Urothelium cell line (cell line): ENCODE measurements at places on chromosomes 4 and X.

GRCh38 chr4:150072906-150073714, 5.1 kb upstream of the DCLK2 start:
- DNase-seq: no peak

DNA sequence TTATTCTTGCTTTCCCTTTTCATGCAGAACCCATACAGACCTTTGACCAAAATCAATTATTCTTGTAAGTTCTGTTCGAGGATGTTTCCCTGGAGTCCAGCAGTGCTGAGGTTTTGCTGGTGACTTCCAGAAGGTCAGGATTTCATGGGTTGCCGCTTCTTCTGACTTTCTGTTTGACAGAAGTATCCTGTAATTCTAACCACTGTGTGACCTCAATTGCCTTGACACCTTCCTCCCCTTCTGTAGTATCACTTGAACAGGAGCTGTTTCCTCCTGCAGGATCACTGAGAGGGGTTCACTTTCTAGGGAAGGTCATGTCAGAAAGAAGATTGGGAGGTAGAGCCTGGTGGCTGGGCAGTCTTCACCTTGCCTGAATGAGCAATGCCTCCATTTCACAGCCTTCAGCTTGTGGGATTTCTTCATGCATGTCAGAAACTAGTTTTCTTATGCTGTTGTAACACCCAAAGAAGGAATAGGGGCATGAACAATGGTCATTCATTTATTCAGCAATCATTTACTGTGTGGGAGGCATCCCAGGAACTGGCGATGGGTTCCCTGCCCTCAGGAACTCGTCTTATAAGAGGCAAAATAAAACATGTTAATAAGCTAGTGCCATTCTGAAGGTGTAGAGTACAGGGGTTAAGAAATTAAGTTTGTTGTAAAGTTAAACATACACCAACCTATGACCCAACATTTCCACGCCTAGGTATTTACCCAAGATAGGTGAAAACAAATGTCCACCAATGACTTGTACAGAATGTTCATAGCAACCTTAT, 205.9 kb downstream of the SOWAHB start:
- no peak for DNase-seq

DNA sequence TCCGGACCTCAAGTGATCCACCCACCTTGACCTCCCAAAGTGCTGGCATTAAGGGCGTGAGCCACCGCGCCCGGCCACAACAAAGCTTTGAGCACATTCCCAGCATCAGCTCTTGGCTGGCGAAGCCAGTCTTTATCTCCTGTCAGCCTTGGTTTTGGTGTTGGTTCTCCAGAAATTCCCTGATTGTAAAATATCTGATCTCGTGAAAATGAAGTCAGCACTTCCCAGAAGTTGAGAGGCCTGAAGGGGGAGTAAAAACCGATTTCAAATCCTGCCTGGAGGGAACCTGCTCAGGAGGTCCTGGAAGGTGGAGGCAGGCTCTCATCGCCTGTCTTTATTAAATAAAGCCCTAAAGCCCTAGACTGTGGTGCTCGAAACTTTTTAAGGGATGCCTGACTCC, 33.6 kb downstream of the PTTG2 start:
- DNase-seq: no peak

- DNase-seq: no peak
Observed at GRCh38 chrX:133645977-133646718, 230.9 kb upstream of the GPC4 start.

GRCh38 chr4:109157696-109158095, 144.8 kb downstream of the COL25A1 start:
- DNase-seq: no peak

DNA sequence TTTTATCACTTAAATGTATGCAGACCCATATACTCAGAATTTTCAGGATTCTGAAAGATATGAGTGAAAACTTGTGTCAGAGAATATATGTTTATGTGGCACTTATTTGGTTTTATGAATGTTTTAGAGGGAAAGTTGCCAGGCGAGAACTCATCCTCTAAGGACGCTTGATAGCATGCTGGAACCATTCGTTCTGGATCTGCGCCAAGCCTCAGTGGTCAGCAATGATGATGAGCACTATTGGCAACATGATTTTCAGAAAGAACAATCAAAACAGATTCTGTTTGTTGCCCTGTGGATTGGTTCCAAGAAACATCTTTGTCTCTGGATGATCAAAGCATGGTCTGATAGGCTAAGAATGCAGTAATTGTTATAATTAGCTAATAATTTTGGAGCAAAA, 32.1 kb upstream of the RAPGEF2 start:
- DNase-seq: peak; percentile 31

DNA sequence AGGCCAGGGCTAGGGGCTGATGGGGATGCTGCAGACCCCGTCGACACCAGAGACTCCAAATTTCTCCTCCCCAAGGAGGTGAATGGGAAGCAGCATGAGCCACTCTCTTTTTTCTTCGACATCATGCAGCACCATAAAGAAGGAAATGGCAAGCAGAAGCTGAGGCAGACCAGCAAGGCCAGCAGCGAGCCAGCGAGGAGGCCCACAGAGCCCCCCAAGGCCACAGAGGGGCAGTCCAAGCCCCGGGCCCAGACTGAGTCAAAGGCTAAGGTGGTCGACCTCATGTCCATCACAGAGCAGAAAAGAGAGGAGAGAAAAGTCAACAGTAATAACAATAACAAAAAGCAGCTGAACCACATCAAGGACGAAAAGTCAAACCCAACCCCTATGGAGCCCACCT, 56.1 kb downstream of the TNIP2 start:
- DNase-seq: no peak

GRCh38 chrX:40127052-40127451, 29.3 kb upstream of the BCOR start:
- DNase-seq: no peak

- DNase-seq: no peak
Observed at GRCh38 chrX:41338436-41338835, 4.5 kb downstream of the DDX3X start.

DNA sequence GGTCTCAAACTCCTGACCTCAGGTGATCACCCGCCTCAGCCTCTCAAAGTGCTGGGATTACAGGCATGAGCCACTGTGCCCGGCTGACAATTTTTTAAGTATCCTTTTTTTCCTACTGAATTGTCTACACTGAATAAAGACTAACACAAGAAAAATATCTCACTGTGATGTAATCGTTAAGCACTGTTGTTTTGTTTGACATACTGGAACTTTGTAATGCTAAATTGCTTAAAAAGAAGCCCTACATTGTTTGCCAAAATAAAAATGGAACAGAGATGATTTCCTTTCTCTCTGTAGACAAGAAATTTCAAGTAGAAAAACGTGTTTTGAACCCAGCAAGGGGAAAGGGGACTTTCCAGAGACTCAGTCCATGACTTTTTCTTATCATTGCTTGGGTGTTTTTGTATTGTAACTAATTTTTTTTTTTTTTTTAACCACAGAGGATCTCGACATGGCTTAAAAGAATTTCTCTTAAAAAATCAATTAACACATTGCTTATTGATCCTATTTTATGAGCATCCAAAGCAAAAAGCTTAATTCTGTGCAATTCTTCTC, 74.9 kb downstream of the TMEM156 start:
- DNase-seq: no peak

DNA sequence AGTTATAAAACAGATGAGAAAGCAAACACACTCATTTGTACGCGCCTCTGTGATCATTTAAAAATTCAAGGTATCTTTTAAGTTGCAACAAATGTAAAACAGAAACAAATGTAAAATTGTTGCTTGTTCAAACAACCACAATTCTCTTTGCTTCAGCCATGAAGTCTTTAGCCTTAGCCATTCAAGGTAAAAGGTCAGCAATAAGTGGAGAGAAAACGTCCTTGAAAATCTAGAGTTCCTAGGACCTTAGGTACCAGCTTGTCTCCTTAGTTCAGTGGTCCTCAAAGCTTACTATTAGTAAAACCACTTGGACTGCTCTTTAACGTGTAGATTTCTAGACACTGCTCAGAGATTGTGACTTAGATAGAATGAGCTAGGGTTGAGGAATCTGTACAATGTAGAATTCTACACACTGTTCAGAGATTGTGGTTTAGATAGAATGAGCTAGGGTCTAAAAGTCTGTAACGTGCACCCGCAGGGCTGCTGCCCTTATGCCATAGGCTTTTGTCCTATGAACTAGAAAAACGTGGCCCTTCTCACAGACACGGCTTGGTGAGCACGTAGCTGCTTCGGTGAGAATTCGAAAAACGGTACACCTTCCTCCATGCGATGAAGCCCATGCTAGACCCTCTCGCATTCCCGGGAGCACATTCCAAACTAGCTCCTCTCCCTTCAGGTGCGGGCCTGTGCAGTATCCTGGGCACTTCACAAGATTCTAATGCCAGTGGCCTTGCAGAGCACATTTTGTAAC, 1.7 kb downstream of the PLAC8 start:
- DNase-seq: no peak

DNA sequence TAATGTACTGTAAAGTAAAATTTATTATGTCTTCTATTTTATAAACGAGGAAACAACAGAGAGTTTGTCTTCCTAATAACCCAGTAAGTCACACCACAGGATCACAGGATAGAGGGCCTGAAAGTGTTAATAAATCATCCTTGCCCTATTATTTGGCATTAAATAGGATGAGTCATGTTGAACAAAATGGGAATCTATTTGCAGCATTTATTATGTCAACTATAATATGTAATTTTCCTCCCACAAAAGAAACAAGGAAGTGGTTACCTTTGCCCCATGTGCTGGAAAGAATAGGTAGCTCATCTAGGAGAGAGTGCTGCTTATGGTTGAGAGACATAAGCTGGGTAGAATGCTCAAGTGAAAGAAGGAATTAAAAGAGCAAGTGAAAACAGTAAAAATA, 237.6 kb upstream of the NDST3 start:
- no peak for DNase-seq

DNA sequence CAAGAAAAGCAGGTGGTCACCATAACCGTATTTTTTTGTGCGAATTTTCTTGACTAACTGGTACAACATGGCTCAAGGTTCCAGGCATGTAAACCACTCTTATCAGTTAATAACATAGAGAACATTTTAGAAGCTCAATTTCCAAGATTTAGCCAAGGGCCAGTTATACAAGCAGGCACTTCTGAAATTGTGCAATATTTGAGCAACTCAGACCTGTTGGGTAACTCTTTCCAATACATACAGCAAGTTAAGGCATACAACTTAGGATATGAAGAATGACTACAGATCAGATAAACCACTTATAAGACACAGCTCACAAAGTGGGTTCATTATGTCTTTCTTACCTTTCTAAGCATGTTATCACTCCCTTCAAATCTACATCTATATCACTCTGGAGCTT, 43.9 kb downstream of the ZNF280C start:
- no peak for DNase-seq

DNA sequence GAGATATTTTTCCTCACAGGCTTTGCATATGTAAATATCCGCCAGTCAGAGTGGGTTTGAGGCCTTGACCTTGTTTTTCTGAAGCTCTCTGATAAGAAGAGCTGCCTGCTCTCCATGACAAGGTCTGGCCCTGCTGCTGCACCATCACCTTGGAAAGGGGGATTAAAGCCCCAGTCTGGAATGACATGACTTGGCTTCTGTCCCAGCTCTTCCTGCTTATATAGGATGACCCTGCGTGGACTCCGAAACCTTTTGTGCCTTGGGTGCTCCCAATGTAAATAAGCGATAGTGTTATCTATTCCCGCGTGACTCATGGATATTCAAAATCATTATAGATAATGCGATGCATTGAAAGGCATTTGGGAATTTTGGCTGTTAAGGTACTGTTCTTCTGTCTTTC, 139.3 kb downstream of the BMPR1B start:
- DNase-seq: no peak

DNA sequence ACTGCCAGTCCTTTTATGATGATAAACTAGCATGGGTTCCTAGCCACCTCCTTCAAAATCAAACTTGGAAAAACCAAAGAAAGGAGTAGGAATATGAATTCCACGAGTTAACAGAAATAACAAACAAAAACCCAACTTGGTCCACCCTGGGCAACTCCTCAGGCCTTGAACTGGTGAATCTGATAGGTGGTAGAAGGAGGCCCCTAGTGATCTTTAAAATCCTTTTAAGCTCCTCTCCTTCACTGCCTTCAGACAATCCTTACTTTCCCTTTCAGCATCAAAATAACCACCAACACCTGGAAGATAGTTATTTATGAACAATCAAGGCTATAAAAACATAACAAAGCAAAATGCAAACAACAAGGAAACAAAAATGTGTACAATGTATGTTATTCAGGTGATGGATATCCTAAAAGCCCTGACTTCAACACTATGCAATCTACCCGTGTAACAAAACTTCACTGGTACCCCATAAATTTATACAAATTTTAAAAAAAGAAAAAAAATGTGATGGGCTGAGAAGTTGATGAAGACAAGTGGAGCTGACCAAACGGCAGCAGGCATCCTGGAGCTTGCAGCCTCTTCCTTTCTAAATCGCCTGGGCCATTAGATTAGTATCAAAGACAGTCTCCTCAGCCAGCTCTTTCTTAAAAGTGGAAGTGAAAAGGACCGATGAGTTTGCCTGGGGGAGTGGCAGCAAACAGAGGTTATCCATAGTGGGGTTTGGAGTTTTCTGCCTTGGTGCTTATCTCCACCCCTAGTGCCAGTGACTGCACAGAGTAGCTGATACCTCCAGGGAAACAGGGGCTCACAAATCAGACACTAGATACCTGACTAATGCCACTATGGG, 179.6 kb downstream of the TMA16 start:
- no peak for DNase-seq

GRCh38 chr4:45072981-45073380, 346.6 kb upstream of the GNPDA2 start:
- no peak for DNase-seq

- peak; percentile 85 for DNase-seq
Observed at GRCh38 chr4:153083447-153083947, 120.7 kb upstream of the TRIM2 start.

DNA sequence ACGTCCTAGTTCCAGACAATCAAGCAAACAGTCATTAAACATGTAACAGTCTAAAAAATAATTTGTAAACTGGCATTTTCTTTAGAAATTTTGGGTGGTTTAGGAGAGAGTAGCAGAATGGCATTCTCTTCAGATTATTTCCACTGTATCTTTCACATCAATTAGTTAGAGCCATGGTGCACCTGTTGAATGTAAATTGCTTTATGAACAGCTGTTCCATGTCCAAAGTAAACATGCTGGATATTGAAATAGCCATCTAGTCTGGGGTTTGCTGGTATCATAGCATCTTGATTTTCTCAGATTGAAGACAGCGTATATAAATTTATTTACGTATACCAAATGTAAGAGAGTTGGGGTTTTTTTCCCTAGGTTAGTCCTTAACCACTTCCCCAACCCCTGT, 143.6 kb downstream of the RCHY1 start:
- DNase-seq: no peak
